ENCODE measurements at places on chromosomes 2 and 18.

GRCh38 chr2:102020596-102021170 is 28.9 kb downstream of the IL1R2 start:
- peak; percentile 89 for DNase-seq

DNA sequence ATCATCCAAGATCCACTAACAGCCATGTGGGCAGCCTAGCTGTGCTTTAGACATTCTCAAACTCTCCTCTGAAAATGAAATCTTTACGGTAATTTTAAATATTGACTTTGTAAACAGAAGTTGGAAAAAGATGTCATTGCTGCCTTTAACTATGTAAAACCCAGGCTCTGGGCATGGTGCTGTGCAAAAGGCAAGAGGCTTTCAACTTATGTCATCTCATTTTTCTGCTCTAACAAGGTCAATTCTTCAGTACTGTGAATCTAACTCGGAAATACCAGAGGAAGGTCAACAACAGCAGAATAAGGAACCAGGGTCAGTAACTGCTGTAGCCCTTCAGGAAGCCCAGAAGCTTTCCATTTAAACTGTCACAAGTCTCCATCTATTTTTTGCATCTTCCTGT is 37.0 kb upstream of the MPP4 start:
- DNase-seq = no peak

DNA sequence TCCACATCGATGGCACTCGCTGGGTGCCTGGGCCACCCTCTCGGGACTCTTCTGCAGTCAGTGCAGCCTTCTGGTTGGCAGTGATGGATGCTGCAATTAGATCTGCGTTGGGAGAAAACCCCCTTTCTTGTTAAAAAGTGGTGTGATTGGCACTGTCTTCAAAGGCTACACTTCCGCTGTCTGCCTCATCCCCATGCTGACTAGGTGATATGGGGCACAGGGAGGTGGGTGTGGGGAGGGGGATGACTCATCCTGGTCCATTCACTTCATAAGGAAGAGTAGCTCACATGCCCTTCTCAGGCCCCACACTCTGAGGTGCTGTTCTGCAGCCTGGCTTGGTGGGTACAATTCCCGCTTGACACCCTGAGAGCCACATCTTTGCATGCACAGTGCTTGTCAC is 77.4 kb downstream of the THNSL2 start:
- DNase-seq = no peak

- no peak for DNase-seq
Measured at GRCh38 chr2:216571909-216572513, 61.2 kb upstream of the IGFBP2 start.

DNA sequence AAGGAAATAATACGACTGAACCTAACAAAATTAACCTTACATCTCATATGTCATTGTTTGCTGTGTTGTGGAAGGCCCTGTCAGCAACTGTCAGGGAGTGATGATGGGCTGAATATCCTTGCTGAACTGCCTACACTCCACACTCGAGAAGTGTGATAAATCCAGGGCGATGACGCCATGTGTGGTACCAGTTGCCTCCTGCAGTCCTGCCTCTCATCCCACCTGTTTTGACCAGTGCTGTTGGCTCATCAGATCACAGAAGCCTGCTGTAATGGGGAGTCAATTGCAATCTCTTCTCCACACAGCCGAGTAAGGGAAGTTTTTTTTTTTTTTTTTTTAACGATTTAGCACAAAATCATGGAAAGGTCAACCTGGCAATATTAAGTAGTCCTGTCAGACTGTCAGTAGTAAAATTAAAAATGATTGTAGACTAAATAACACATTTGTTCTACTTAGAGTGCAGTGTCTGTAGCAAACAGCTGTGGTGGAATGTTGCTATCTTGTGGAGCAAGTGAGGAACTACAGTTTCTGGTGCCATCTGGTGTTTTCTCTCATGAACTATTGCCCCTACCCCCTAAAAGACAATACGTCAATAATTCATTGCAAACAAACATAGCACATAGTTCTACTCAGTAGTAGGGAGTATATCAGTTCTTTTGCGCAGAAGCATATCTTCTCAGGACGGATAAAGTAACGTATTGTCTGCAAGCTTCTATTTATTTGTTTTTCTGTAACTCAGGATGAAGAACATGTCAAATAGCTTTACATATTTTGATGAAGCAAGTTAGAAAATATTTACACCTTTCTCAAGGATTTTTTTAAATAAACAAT is 347.6 kb downstream of the CTNNA2 start:
- peak; percentile 3 for DNase-seq

GRCh38 chr2:31213601-31214443 is 3.5 kb downstream of the CAPN14 start:
- DNase-seq = no peak

GRCh38 chr2:37877457-37878315 is 47.4 kb upstream of the RMDN2 start:
- no peak for DNase-seq

GRCh38 chr2:69945441-69945840 is 16.0 kb downstream of the ASPRV1 start:
- DNase-seq = no peak

- no peak for DNase-seq
Measured at GRCh38 chr2:152298754-152299153, 36.2 kb upstream of the FMNL2 start.

- DNase-seq = no peak
Measured at GRCh38 chr2:150144546-150145298, 342.7 kb downstream of the RND3 start.

- DNase-seq = no peak
Measured at GRCh38 chr2:38619458-38620164, 16.9 kb upstream of the HNRNPLL start.

DNA sequence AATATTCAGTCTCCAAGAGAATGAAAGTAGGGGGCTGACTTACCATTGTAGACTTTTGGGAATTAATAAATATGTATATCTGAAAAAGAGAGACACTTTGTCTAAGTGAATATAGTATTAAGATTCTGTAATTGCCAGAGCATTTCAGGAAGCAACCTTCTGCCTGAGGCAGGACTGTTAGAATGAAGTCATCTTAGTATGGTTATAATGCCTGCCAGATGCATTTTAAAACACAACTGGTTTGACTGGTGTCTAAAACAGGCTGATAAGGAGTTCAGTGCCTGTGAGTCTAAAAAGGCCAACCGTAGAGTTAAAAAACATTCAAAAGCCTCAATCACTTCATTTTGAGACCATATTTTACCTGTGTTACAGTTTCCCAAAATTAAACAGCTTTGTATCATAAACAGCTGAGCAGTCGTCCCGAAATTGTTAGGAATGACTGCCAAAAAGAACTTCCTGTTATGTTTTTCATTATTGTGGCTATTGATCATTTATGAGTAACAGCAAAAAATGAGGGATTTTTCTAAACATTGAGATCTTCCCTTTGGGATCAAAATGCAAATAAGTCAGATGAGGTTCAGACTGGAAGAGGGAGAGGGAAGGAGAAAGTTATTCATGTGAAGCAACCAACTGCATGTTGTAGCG is 443.9 kb downstream of the PID1 start:
- DNase-seq = no peak

- DNase-seq = no peak
Measured at GRCh38 chr18:25310045-25310444, 41.9 kb downstream of the ZNF521 start.

GRCh38 chr18:67896451-67896850 is 379.9 kb upstream of the DSEL start:
- no peak for DNase-seq

- peak; percentile 60 for DNase-seq
Measured at GRCh38 chr2:174334781-174335251, at the start of gene SP9. Gene SP9, plus strand, starts transcription at chr2:174334954. Its CDS starts 139 bp downstream, at chr2:174335093.

DNA sequence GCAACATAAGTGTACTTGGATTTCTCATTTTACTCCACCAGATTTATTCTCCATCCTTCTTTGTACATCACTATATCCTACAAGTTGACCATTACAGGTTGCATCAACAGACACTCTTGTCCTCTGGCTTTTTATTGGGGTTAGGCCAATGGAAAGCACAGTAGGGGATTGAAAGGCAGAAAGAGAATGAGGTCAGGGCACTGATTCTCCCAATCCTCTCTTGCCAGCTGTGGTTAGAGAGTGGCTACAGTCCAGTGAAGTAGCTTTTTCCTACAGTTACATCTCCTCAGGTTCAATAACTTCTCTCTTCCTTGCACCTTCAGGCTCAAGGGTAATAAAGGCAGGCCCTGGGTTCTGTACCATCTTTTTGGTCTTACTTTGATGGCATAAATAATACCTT is 20.2 kb upstream of the COL5A2 start:
- no peak for DNase-seq

- DNase-seq = no peak
Measured at GRCh38 chr2:236237468-236238190, 26.6 kb downstream of the ASB18 start.

- peak; percentile 29 for DNase-seq
Measured at GRCh38 chr2:119011162-119011909, 69.3 kb downstream of the MARCO start.

DNA sequence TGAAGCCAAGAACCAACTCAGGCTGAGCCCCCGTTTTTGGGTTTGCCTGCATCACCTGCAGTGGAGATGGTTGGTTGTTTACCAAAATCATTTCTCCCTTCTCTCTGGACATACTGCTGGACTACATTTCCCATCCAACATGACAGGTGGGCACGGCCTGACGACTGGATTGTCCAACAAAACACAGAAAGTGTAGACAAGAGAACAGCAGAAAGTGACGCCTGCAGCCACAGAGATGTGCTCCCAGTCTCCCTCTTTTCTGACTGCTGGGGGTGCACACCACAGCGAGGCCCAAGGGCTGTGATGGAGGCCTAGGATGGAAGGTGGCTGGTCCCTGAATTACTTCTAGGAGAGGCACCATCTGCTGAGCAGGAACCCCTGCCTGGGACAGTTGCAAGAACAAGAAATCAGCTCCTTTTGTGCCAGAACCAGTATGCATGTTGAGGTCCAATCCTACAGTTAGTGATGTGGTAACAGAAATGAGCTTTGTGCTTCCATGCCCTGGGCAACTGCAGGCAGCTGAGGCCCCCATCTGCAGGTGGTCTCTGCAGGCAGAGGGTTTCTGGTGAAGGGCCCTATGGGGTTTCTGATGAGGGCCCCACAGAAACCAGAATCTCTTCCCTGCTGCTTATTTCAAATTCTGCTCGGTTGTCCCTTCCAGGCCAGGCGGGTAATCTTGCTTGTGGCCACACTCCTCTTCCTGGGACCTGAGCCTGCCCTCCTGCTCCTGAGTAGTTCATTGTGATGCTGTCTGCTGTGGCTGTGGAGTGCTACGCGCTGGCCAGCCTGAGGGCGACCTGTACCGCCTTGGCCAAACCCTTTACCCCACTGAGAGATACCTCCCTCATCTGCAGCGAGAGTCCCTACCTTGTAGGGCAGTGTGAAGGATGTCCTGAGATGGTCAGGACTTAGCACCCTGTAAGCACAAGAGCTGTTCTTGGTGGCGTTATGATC is 168.3 kb downstream of the ASB1 start:
- DNase-seq = no peak

GRCh38 chr2:110153416-110153815 is 37.8 kb upstream of the MALL start:
- DNase-seq = no peak

DNA sequence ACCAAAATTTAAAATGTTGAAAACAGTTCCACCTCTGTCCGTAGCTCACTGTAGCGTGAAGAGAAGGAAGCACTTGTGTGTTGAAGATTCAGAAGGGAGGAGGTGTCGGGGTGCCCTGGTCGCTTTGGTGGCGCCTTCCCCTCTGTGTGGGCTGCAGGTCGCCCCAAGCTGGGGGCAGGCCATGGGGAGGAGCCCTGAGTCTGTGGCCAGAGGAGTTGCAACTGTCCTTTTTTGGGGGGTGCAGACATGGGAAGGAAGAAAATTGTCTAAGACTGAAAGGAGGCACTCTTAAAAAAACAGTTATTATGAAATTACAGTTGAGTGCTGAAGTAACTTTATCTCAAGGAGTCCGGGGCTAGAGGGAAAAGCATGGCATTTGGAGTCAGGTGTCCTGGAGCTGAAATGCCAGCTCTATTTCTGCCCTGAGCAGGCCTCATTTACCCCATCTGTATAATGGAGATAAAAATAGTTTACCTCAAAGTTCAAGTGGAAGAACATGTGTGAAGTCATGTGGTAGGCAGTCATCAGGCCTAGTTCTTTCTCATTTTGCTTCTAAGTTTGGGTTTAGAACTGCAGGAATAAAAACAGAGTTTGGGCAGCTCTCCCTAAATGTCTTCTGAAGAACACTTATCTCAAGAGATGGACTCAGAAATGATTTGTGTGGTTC is 82.1 kb downstream of the RNF144A start:
- DNase-seq = no peak

DNA sequence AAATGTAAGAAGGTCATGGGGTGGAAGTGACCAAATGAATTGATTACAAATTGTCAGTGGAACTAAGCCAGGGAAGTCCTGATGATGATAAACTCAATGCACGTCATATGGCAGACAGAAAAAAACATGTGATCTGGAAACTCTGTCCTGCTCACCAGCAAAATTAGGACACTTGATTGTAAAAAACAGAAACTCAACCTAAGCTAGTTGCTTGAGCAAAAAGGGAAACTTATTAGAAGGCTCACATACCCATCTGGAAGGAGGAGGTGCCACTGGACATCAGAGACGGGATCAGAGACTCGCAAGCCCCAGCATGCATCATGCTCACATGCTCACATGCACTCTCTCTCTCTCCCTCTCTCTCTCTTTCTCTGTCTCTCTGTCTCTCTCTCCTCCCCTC is 96.8 kb downstream of the SP3 start:
- no peak for DNase-seq

- DNase-seq = no peak
Measured at GRCh38 chr2:45256173-45256866, 247.1 kb upstream of the SIX2 start.

- DNase-seq = no peak
Measured at GRCh38 chr2:107588181-107588580, 238.5 kb upstream of the RGPD4 start.

- no peak for DNase-seq
Measured at GRCh38 chr2:99857867-99858444, 284.4 kb downstream of the AFF3 start.

- no peak for DNase-seq
Measured at GRCh38 chr18:54192900-54193299, 31.6 kb downstream of the MBD2 start.

DNA sequence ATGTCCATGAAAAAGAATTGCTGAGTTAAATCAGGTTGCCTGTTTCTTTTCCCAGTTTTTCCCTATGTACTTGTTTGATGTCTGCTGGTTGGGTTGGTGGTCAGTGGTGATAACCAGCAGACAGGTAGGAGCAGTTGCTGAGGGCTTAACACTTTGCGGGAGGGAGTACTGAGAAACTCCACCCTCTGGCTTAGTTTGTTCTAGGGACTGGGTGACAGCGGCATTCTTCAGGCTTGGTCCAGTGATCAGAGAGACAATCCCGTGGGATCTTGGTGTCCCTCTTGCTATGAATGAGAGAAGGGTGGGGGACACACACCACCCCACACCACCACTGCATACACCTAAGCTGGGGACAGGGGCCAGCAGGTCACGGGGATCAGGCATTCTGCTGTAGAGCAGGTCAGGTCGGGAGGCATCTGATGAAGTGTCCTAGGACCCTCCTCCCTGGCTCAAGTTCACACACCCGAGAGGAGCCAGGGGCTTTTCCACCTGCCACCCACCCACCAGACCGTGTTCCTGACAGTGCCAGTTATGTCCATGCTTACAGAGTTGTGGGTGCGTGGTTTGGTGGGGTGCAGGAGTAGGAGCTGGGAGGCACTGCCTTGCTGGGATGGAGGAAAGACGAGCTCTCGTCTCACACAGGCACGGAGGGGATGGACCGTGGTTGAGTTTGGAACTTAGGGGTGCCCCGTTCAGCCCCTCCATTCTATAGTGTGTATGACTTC is 21.3 kb upstream of the ALLC start:
- DNase-seq = no peak

GRCh38 chr2:215784371-215784783 is 229.0 kb downstream of the MREG start:
- no peak for DNase-seq

GRCh38 chr2:67571785-67572718 is 174.9 kb downstream of the ETAA1 start:
- no peak for DNase-seq

- DNase-seq = no peak
Measured at GRCh38 chr18:57052173-57052572, 94.7 kb upstream of the BOD1L2 start.

All from mucosa of descending colon (tissue), 3 donors.